ENCODE measurements at places on chromosomes 3 and 15.

GRCh38 chr3:47849186-47849698, 46.3 kb downstream of the DHX30 start:
- DNase-seq: no peak

GRCh38 chr3:87361956-87362355, 85.6 kb upstream of the POU1F1 start:
- DNase-seq: no peak

- peak; percentile 80 for DNase-seq
These were observed 22.4 kb downstream of the CD86 start for GRCh38 chr3:122077293-122078234.

DNA sequence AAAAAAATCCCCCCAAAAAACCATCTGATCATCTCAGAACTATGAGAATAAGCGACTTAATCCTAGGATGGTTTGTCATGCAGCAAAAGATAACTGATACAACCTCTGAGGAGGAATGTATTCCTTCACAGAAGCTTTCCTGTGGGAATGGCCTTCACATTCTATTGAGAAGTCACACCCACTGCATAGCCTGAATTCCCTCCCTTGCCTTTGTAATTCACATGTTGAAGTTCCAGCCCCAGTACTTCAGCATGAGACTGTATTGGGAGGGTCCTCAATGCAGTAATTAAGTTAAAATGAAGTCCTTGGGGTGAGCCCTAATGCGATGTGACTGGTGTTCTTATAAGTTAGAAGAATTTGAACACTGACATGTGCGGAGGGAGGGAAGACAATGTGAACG, 395.2 kb downstream of the TUSC7 start:
- DNase-seq: no peak

GRCh38 chr3:146881966-146882760, 277.0 kb upstream of the PLSCR5 start:
- no peak for DNase-seq

DNA sequence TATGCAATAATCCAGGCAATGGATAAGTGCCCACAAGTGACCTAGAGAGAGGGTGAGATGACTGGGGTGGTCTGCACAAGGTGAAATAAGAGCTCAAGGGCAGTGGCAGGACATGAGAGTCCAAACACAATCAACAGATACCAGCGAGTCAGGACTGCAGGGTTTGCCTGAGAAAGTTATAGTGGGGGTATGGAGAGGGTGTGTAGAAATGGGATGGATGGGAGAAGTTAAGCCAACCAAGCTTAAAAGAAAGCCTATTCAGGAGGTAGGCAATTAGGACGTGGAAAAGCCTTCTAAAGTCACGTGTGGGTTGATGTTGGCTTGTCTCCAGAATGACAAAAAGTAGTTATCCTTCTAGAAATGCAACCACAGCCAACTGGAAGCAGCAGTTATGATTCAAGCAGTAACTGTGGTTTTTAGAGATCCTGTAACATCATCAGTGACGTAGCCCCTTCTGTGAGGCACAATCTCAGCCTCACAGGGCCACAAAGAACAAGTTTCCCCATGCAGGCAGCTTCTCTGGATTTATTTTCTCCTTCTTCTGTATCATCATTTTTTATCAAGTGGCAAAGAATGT, 56.1 kb downstream of the FAM174B start:
- peak; percentile 35 for DNase-seq

DNA sequence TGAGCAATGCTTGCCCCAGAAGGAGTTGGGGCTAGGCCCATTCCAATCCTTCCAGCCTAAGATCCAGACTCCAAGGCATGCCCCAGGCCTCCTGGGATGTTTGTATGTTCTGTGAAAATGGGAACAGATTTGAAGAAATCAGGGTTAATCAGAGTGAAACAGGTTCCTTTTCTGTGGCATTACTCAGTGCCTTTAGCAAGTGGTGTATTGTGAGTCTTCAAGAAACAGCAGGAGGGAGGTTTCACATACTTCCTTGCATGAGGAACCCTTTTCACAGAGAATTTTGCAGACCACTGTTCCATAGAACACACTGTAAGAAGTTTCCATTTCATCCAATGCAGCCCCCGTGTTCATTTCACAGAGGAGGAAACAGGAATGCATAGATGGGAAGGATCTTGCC, 8.4 kb upstream of the CDC25A start:
- DNase-seq: no peak

DNA sequence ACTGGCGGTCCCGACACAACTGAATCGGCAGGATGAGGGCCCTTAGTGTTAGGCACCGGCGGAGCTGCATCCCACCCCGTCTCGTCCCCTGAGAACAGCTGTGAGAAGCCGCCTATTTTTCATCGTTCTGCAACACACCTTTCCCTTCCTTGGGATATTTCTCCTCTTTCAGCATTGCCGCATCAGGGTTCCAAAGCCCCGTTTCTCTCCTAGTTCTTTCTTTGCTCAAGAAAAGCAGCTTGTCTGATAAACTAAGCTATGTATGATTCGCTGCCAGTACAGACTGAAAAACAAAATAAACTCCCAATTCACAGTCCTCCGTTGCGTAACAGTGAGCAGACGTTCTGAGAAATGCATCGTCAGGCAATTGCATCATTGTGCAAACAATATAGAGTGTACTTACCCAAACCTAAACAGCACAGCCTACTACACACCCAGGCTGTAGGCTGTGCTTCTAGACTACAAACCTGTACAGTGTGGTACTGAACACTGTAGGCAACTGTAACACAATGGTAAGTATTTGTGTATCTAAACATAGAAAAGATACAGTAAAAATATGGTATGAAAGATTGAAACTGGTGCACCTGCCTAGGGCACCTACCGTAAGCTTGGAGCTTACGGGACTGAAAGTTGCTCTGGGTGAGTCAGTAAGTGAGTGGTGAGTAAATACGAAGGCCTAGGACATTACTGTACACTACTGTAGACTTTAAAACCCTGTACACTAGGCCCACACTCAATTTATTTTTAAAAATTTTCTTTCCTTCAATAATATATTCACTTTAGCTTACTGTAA, 8.9 kb upstream of the ADAMTS17 start:
- DNase-seq: peak; percentile 8

- DNase-seq: peak; percentile 80
These were observed 2.4 kb downstream of the PML start for GRCh38 chr15:73996939-73997338.

DNA sequence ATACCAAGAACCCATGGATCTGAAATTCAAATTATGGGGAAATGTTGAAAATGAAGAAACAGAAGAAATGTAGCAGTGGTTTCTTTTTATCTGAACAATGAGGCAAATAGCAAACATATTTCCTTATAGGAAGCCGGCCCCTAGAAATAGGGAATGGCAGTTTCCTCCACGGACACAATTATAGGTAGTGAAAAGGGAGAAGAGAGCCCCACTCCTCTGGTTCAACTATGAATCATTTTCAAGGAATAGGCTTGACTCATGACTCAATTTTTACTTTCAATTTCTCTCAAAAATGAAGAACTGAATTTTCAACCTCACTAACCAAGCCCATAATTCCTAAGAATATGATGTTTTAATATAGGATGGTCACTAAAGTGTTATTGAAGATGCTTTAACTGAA, 243.1 kb downstream of the MECOM start:
- DNase-seq: no peak

GRCh38 chr3:196180346-196180745, 30.9 kb downstream of the ZDHHC19 start:
- DNase-seq: no peak

GRCh38 chr15:60695713-60696522, 217.0 kb upstream of the ICE2 start:
- peak; percentile 92 for DNase-seq

DNA sequence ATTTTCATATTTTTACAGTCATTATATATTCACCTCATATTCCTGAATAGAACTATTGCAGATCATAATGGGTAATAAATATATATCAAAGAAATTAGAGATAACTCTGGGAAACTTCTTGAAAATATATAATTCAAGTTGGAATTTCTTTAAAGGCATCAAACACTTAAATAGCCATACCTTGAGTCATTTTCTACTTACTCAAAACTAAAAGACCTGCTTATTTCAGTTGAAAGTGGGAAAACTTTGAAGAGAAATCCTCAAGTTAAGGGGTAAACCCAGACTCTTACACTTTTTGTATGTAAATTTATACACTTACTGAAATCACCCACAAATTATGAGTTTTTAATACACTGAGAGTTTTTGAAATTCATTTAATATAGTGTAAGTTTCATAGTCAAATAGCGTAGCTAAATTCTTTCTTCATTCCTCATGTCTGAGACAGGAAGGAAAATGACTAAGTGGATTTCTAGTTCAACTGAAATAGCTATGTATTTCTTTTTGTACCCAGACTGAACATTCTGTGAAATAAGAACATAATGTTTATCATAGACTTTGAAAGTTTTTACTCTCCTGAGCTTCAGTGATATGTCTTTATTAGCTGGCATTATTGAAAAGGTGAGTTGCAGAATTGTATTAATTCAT, 4.6 kb upstream of the ALCAM start:
- no peak for DNase-seq

DNA sequence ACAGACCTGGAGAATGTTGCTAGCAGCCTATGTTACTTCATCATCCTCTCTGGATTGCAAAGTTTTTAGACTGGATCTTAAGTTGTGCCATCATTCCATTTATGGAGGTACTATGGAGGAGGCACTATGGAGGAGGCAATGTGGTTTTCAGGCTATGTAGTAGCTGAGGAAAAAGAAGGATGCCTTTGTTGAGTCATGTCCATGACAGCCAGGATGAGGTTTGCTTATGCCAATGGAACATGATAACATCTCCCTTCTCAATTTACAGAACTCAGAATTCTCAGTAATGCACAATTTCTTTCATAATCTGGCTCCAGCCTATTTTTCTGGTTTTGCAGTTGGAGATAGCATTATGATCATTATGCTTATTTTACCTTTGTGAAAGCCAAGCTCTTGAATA, 65.9 kb upstream of the TMEM108 start:
- no peak for DNase-seq
